ENCODE measurements at places on chromosomes 16 and 17. TPM values are rescaled to one million over a fixed set of nuclear protein-coding genes. Genes with fewer than 3 reads are reported as not detected.

The PROCA1 gene
- total RNA-seq = 3.1 TPM

The GLIS2 gene
- total RNA-seq = 0.16 TPM

DNA sequence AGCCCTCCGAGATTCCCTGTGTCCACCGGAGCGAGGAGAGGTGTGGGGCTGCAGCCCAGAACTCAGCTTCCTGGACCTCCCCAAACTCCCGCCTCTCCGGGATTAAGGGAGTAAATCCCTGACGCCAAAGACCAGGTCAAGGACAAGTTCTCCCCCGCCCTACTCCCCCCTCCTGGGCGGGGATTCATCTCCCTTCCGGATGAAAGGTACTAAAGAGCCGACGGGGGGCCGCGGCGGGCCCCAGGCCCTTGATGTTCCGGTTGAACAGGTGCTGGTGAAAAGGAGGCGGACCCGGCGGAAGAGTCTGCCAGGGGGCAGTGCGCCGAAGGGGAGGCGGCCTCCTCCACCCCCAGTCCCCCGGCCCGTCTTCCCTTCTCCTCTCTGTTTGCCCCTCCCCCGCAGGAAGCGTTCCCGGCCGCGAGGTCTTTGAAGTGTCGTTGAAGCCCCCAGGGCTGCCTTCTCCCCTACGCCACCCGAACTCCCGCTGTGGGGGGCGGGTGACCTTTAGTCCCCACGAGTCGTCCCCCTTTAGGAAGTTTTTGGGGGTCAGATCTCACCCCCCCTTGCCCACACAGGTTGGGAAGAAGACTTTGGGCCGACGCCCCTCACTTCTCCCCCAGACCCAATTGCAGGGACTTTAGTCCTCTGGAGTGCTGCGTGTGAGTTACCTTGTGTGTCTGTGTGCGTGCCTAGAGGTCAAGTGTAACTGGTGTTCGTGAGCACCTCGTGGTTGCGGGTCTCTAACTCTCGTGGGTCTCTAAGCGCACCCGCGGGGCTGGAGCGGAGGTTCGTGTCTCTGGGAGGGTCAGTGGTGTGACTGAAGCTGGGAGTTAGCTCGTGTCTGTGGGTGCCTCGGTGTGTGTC lies 1.1 kb upstream of the MLLT6 start:
- DNase-seq = peak; percentile 87

GRCh38 chr17:7083592-7083991 lies 3.5 kb upstream of the CLEC10A start:
- DNase-seq = no peak
